ENCODE measurements at places on chromosomes 4 and X.
A peak's percentile ranks its signal among the peaks of the same experiment; 100 is the strongest.

DNA sequence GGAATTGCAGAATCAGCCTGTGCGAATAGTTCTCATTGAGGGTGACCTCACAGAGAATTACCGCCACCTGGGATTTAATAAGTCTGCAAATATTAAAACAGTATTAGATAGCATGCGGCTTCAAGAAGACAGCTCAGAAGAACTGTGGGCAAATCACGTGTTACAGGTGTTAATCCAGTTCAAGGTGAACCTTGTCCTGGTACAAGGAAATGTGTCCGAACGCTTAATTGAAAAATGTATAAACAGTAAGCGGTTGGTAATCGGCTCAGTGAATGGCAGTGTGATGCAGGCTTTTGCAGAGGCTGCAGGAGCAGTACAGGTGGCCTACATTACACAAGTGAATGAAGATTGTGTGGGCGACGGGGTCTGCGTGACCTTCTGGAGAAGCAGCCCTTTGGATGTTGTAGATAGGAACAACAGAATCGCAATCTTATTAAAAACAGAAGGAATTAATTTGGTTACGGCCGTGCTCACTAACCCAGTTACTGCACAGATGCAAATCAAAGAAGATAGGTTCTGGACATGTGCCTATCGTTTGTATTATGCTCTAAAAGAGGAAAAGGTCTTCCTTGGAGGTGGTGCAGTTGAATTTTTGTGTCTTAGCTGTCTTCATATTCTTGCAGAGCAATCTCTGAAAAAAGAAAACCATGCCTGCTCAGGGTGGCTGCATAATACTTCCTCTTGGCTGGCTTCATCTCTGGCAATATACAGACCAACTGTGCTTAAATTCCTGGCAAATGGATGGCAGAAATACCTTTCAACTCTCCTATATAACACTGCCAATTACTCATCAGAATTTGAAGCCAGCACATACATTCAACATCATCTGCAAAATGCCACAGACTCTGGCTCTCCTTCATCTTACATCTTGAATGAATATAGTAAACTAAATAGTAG is 10.7 kb downstream of the BBS12 start:
- DNase-seq = no peak

GRCh38 chrX:56813318-56813837 is 84.3 kb downstream of the NBDY start:
- DNase-seq = no peak

GRCh38 chr4:56978750-56979303 is at the start of gene POLR2B:
POLR2B (plus strand) TSS chr4:56978896; CDS start chr4:56978986, 90 bp downstream.
- peak; percentile 88 for DNase-seq

DNA sequence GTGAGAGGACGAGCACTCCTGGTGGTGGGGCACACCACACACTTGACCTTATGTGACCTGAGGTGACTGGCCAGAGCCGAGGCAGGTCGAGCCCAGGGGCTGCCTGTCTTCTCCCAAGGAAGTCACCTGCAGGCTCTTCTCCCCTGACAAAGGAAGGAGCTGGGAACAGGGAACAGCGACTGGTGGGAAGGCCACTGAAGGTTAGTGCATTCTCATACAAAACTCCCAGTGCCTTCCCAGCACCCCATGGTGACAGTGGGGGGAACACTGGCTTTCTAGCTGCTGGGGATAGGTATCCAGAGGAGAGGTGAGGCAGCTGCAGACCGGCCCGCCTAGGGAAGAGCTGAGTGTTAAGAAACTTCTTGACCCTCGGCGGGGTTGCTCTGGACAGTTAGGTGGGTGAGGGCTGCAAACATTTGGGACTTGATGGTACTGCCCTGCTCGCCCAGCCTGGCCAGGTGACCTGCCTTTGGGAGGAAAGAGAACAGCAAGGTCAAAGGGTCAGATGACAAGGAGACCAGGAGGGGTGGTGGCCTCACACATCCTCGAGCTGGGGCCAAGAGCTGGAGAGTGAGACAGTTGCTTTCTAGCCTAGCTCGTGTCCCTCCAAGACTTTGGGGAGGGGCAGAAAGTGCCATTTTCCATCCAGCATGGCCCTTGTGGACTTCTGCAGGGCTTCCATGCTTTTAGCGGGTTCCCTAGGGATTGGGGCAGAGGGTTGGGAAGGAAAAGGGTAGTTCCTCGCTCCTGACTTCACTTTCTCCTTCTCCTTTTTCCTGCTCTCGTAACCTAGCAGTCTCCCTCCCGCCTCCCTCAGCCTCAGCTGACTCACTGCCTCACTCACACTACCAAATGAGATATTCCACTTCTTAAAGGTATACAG is 2.7 kb downstream of the NALF2 start:
- DNase-seq = peak; percentile 39

- no peak for DNase-seq
Observed at GRCh38 chr4:25941457-25942221, 27.6 kb downstream of the SMIM20 start.

- no peak for DNase-seq
Observed at GRCh38 chr4:112127048-112127637, 18.1 kb upstream of the FAM241A start.

DNA sequence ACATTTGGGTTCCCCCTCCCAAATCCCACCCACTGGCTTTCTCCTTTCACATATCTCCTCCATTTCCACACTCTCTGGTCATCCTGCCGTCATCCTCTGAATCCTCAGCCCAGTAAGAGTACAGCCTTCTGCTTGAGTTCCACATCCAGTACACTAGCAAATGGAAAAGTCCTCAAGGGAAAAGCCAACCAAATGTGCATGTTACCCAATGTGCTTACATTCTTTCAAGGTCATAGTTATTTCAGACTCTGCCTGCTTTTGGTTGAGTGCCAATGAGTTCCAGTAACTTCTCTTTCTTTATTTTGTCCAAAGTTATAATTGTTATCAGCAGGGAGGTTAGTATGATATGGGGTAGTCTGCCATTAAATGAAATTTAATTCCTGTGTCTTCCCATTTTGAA is 78.1 kb downstream of the SRPX start:
- DNase-seq = no peak

GRCh38 chr4:183638436-183638835 is 20.5 kb downstream of the RWDD4 start:
- DNase-seq = no peak

- DNase-seq = no peak
Observed at GRCh38 chr4:16672421-16672820, 226.0 kb downstream of the LDB2 start.

- no peak for DNase-seq
Observed at GRCh38 chr4:898869-899555, 33.1 kb downstream of the GAK start.

DNA sequence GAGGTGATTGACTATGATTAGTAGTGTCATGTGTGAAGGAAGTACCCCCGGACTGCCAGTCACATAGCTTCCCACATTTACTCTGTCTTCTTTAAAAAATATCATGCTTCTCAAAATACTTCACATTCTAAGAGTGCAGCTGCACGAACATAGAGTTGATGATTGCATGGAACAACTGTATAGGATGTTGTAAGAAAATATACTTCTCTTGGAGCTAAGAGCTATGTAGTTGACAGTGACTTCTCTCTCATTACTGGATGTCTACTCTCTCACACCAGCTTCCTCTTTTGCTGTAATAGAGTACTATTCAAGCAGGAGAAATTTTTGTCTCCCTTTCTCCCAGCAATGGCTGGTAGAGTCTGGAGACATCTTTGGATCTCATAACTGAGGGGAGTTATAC is 99.4 kb upstream of the PUDP start:
- DNase-seq = no peak

GRCh38 chrX:132216806-132217202 is 2.4 kb downstream of the RAP2C start:
- DNase-seq = no peak

GRCh38 chrX:68433155-68433980 is at the start of gene OPHN1:
OPHN1 (minus strand) TSS chrX:68433495; CDS start chrX:68433020, 475 bp downstream.
- peak; percentile 57 for DNase-seq

- DNase-seq = no peak
Observed at GRCh38 chrX:102833136-102833535, 103.9 kb upstream of the RAB40AL start.

DNA sequence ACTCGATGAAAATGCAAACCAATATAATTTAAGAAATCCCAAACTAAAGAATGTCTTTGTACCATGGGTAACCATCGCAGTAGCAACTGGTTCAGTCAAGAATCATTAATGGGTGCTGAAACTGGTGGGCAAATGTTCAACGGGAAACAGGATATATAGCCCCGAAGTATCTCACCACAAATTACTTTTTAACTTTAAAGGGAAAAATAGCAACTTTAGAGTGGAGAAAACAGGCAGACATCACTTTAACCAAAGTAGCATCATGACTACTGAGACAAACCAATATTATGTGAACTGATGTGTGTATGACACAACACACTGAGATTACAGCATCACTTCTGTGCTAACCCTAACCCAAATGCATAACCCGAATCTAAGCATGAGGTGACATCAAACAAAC is 33.8 kb upstream of the SLAIN2 start:
- DNase-seq = no peak

- no peak for DNase-seq
Observed at GRCh38 chr4:165635951-165636350, 237.1 kb upstream of the TLL1 start.

GRCh38 chr4:22237846-22238494 is 277.9 kb downstream of the ADGRA3 start:
- DNase-seq = no peak

DNA sequence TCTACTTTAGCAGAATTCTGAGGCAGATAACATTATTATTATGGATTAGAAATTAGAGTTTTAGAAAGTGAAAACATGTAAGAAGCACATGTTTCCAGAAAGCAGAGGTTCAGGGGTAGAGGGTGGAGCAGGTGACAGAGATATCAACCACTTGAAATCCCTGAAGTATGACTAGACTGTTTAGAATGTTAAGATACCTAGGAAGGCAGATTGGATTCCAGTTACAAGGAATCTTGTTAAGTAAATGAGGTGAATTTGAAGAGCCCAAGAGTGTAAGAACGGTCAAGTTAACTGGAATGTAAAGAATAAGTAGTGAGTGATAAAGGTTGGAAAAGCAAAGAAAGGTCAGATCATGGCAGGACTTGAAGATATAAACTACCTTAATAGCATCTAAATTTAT is 37.6 kb downstream of the ARSJ start:
- DNase-seq = no peak

GRCh38 chrX:13357925-13358324 is 38.1 kb upstream of the ATXN3L start:
- no peak for DNase-seq

- no peak for DNase-seq
Observed at GRCh38 chr4:38669208-38669607, 5.2 kb downstream of the KLF3 start.

GRCh38 chr4:57265831-57266582 is 155.8 kb upstream of the IGFBP7 start:
- no peak for DNase-seq

DNA sequence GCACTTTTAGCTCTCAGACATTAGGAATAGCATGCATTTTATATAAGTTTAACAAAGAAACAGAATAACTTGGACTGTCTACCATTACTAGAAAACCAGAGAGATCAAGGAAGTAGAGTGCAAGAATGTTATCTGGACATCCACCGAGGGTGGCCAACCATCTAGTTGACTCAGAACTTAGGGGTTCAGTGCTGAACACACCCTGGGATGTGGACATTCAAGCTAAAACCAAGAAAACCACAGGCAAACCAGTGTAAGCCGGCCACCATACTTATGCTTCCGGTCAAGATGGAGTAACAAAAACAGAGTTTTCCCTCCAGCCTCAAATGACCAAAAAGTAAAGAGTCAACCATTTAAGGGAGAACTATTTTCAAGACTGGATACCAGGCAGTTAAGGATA is 181.4 kb upstream of the MXRA5 start:
- no peak for DNase-seq

- no peak for DNase-seq
Observed at GRCh38 chr4:140711910-140712309, 44.3 kb downstream of the TBC1D9 start.

GRCh38 chr4:151905197-151905596 is 144.4 kb upstream of the GATB start:
- no peak for DNase-seq

- no peak for DNase-seq
Observed at GRCh38 chr4:11910812-11911211, 482.1 kb upstream of the HS3ST1 start.

GRCh38 chr4:62771983-62772557 is 1571.9 kb downstream of the ADGRL3 start:
- DNase-seq = no peak

DNA sequence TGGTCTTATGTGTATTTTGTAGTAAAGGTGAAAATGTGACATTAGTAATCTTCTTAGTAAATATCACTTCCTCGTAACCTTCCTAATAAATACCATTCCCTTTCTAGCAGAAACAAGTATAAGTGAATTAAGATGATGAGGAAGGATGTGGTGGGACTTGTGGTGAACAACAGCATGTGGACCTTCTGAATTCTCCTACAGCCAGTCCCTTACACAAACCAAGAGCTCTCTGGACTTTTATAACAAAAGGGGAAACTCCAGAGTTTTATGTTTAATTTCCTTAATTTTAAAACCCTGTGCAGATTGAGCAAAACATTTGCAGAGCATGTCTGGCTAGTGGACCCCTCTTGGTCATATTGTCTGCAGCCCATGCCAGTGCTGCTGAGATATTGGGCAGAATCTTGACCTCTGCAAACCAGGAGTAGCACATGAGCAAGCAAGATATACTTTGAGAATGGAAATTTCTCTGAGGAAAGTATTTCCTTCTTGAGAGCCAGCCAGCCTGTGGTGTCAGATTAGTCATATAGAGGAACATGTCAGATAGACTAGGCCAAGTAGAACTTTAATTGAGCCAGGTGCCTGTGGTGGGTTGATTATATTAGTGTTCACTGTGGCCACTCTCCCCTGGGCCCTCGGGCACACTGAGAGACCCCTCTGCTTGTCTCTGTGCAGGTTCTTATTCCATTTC is 328.2 kb downstream of the DKK2 start:
- no peak for DNase-seq

DNA sequence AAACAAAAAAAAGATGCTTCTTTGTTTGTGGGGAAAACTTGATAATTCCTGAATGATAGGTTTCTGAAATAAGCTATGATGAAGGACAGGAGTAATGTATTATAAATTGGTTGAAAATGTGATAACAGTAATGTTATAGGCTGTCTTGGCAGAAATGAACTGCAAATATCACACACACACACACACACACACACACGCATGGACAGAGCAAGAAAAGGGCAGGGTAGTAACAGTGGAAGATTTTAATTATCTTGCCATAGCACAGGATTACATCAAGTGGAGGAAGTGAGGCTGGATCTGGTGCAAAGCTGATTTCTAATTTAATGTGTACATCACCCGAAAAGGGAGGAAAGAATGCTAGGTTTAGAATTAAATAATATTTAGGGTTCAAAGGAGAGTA is 97.5 kb upstream of the CXXC4 start:
- peak; percentile 35 for DNase-seq

- DNase-seq = no peak
Observed at GRCh38 chr4:71938776-71939175, 93.0 kb upstream of the NPFFR2 start.

DNA sequence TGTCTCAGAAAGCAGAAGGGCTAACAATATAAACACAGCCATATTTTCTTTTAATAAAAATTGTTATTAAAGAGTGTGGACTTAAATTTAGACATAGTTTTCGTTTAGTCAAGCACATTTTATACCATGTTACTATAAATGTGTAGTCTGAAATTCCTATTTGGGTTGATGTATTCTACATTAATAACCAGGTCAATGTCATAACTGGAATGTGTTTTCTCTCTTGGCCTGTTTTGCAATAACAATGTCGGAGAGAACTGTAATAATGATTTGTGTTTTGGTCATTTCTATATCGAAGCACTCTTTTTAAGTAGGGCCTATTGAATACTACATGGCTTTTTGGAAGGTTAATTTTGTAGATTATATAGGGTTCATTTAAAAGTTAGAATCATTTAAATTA is 5.5 kb downstream of the USO1 start:
- DNase-seq = no peak
